ENCODE measurements at places on chromosomes 11 and 22.

- DNase-seq, result no peak
Observed at GRCh38 chr11:44754876-44755555, 28.3 kb downstream of the TSPAN18 start.

DNA sequence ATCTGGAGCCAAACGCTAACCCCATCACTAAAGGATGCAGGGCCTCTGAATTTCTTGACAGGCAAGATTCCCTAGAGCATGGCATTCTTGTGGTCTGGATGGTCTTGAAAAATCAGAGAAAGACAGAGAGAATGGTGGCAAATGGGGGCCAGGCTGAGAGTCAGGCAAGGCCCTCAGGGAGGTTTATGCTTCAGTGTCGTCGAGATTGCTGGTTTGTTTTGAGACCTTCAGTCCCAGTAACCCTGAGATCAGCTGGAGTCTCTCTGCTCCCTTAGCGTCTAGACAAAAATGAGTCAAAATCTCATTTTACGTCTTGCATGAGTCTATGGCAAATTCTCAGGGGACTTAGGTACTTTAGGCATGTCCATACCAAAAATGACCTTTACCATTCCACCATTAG is 539.3 kb downstream of the SOX6 start:
- no peak for DNase-seq

DNA sequence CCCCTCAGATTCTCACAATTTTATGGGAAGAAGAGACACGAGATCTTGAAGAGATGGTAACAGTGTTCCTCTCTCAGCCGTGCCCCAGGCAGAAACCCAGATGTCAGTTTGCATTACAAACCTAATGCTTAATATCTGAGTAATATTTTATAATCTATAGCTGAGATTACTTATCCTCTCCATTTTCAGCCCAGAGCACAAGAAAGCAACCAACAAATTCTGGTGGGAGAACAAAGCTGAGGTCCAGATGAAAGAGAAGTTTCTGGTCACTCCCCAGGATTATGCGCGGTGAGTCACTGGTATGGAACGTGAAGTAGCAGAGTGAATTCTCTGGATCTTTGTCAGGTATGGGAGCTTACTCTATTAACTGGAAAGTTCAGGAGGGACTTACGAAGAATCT is 884 bp downstream of the CENATAC start:
- no peak for DNase-seq

DNA sequence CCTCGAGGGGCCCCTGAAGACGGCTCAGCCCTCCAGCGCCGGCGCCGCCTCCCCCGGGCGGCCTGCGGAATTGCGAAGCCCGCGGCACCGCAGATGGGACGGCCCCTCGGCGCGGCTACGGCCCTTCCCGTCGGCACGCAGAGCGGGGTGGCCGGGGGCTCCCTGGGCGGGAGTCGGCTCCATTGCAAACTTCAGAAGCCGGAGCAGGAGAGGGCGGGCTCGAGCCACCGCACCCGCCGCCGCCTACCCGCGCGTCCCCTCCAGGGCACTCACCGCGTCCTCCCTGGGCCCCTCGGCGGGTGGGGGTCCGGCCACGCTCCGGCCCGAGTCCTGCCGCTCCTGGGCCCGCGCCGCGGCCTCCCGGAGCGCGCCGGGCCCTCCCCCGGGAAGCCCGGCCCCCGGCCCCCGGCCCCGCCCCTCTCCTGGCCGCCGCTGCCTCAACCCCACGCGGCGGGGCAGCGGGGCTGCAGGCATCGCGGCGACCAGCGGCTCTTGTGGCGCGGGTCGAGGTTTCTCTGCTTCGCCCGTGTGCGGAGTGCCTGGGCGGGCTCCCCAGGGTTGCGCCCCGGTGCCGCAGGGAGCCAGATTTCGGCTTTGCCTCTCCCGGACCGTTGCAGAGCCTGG is at the start of gene PACSIN3:
Gene PACSIN3 (minus strand): TSS at position 359 of the 624 bp plus-strand sequence. CDS start 3,707 bp downstream, outside the sequence.
- DNase-seq, result peak; percentile 19

Measured in T-helper 17 cell (primary cell).